ENCODE measurements at places on chromosomes 1 and 21.
A peak's percentile ranks its signal among the peaks of the same experiment; 100 is the strongest.

- DNase-seq, result no peak
These were observed 90.2 kb downstream of the LRRC7 start for GRCh38 chr1:69657971-69658370.

- no peak for DNase-seq
These were observed 614.5 kb upstream of the ADGRL2 start for GRCh38 chr1:81186261-81186660.

DNA sequence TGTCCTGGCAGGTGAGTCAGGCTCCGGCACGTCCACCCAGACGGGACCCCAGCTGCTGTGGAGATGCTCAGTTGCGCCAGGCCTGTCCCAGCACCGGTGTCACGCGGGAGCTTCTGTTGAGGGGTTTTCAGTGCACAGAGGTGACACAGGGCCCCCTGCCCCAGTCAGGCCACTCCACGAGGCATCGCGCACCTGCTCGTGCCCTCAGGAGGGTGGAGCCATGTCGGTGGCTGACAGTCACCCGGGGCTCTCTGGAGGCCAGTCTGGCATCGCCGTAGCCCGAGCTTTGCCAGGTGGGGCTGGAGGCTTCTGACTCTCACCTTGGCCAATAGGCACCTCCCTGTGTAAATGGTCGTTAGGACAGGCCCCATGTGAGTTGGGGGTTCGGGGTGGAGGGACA, 11.1 kb downstream of the TMEM240 start:
- DNase-seq, result no peak

- no peak for DNase-seq
These were observed 34.3 kb upstream of the XPR1 start for GRCh38 chr1:180597520-180597919.

GRCh38 chr1:18200136-18200717, 92.6 kb downstream of the IGSF21 start:
- no peak for DNase-seq

GRCh38 chr21:15566703-15567102, 163.1 kb upstream of the USP25 start:
- DNase-seq, result no peak

DNA sequence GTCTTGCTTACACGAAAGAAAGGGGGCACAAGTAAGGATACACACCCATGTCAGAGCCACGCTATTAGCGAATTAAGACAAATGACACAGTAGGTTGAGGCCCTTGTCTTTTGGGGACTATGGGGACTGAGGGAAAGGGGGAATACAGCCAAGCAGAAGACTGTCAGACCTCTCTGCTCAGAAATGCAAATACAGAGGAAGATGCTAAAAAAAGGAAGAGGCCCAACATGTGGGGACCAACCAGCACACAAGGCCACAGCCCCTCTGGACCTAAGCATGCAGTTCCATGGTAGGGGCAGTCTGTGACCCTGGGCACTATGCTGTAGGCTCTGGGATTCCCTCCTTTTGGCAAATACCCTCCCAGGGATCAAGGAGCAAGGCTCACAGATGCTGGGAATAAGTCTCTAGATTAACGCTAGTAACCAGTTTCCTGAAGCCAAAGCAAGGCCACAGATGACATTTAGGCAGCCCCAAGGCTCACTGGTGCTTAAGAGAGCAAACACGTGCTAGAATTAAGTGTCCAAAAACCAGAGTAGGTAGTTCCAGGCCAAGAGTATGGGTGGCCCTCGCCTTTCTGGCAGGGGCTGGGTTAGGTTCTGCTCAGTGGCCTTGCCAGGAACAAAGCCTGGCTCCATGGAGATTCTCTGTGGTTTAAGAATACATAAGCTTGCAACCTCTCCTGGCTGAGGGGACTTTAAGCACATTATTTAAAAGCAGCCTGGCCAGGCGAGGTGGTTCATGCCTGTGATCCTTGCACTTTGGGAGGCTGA, 38.2 kb downstream of the RABIF start:
- no peak for DNase-seq

- peak; percentile 22 for DNase-seq
These were observed 22.4 kb upstream of the SYNC start for GRCh38 chr1:32724678-32725614.
